Stimulated activated CD4-positive, alpha-beta T cell treated with anti-CD3 and anti-CD28 coated beads, TNF-alpha, amount 100 ng/mL, for 48 hours (primary cell): ENCODE measurements at places on chromosomes 4 and X.

DNA sequence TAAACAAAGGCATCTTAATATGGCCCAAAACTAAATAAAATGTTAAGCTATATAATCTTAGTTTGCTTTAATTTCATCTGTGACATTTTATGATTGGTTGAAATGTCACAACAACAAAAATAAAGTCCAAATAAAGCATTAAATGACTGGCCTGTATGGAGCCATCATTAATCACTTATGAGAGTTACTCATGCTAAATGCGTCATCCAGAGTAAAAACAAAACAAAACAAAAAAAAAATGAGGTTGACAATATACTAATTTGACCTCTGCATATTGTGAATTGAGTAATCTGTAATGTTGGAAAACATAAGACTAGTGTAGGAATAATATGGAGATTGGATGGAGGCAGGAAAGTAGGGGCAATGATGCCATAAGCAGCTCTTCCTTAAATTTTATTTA is 139.7 kb downstream of the MAPK10 start:
- DNase-seq, result no peak

DNA sequence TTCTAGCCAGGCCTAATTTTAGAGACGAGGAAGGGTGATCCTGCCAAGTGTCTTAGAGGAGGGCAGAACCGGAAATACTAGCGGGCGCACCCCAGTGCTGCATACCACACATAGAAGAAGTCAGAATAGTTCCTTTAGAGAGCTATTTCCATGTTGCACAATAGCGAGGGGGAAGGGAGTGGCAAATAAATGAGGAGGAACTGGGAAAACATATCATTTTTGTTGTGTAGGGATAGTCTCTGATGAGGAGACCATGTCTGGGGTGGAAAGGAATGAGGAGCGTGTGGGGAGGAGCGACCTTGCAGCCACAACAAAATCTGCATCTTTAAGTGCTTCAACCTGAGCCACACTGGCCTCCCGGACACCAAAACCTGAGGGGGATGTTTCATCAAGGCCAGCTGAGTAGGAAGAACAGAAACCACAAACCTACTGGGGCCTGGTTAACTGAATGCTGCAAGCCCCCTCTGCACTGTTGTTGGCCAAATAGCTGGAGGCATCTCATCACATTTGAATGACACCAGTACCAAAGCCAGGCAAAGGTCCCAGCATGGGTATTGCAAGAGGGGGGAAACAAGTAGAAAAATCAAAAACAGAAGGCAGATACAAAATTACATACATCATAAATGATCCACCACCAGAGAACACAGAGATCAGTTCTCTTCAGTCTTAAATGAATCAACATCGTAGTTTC is 26.7 kb upstream of the C1QTNF7 start:
- DNase-seq, result no peak

- no peak for DNase-seq
Observed at GRCh38 chr4:2804973-2805501, 12.2 kb downstream of the SH3BP2 start.

GRCh38 chr4:39067451-39067850 is 5.4 kb downstream of the KLHL5 start:
- DNase-seq, result no peak

DNA sequence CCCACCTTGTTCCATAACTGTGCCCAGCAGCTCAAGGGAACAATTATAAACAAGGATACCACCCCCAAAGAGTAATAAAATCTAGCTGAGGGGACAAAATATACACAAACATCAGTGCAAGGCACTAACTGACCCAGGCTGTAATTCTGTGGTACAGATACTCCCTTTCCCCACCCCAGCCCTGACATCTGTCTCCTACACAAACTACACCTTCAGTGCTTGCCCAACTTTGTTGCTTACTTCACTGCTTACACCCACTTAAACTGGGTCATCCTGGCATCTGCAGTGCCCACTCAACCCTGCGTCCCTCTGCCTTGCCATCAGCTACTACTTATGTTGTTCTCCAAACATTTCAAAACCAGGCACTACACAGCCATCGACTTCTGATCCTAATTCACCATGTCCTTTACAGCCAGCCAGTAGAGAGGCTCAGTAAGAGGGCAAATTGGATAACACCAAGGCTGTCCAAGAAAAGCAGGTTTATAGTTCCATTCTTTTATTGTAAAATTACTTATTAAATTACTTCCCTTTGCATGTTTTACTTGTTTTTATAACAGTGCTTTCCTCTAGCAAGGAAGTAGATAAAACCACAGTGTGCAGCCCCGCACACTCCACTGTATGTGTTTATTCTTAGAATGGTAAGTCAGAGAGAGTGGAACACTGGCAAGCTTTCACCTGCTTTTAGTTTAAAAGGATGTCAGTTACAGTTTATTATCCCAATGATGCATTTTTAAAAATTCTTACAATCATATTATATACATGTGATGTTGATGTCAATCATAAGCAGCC is 149.6 kb downstream of the INPP4B start:
- no peak for DNase-seq

DNA sequence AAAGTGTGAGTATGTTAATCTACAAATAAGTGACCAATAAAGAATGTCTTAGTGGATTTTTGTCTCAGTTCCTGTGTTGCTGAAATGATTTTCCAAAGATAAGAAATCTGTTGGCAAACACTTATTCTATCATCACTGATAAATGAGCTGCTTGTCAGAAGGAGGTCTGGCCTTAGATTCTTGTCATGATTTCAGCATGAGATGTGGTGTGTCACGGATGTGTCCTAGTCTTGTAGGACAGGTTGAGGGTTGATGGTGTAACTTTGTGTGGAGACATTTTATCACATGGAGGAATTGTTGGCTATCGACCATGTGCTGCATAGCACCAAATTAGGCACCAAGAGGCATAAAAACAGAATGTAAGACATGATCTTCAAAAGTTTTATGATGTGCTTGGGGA is 31.8 kb upstream of the LIMCH1 start:
- no peak for DNase-seq

GRCh38 chr4:185374573-185374972 is 21.2 kb downstream of the LRP2BP start:
- DNase-seq, result no peak

DNA sequence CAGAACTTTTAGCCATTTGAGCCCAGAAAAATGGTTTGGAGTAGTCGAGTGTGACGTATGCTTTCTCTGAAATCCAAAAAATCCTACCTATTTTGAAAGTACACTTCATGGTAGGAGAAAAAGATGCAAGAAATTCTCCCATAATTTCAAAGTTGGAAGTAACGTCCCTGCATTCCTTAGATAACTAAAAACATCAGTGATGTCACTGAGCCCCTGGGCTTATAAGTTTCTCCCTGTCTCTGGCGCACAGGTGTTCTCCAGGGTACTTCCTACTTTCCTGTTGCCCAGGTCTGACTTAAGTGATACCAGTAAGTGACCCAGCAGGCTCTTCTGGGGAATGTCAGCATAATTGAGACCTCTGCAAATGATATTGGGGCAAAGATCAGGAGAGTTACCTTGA is 90.5 kb upstream of the WDR1 start:
- no peak for DNase-seq

- DNase-seq, result no peak
Observed at GRCh38 chr4:7037425-7037824, 5.7 kb upstream of the TADA2B start.

- DNase-seq, result no peak
Observed at GRCh38 chr4:41141900-41142299, 72.4 kb downstream of the APBB2 start.

- DNase-seq, result no peak
Observed at GRCh38 chrX:10327651-10328050, 170.9 kb downstream of the CLCN4 start.
